ENCODE measurements at places on chromosomes 2 and 18. TPM values are rescaled to one million over a fixed set of nuclear protein-coding genes. Genes with fewer than 3 reads are reported as not detected.

- no peaks in the 10 kb centered on the region for H3K36me3 ChIP-seq
- no peaks in the 10 kb centered on the region for H3K27me3 ChIP-seq
- no peak for DNase-seq
Measured at GRCh38 chr2:217853301-217853881, 149.4 kb downstream of the TNS1 start.

ZNF396 gene
- total RNA-seq, result 2.5 TPM

RFTN2 gene
- not detected for total RNA-seq

GRCh38 chr2:30444273-30444672, 2.8 kb upstream of the LCLAT1 start:
- H3K27me3 ChIP-seq, result no peaks in the 10 kb centered on the region
- H3K4me3 ChIP-seq, result no peak overlapping the region
- H3K36me3 ChIP-seq, result peaks cover 5% of the 10 kb centered on the region

MAP3K2 gene
- 48.9 TPM for total RNA-seq

DNA sequence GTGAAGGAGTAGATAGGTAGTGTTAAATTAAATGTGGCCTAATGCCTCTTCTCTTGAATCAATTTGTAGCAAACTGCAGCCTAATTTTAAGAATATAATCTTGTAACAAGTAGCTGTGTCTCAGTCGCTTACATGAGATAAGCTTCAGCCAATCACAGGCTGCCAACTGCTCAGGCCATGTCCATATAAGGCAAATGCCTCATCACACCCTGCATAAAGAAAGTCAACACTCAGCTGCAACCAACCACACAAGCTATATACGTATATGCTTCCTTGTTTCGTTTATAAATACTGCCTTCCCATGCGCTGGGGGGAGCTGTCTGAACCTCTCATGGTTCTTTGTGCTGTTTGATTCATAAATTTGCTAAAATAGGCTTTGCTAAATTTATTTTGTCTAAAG, 476.3 kb downstream of the TRIB2 start:
- no peaks in the 10 kb centered on the region for H3K36me3 ChIP-seq
- H3K4me1 ChIP-seq, result no peaks in the 10 kb centered on the region
- DNase-seq, result no peak
- no peaks in the 10 kb centered on the region for H3K27me3 ChIP-seq

GRCh38 chr2:213065583-213066442, 85.6 kb downstream of the IKZF2 start:
- H3K27ac ChIP-seq, result peak overlapping the region; percentile 83
- peaks cover 14% of the 10 kb centered on the region for H3K27me3 ChIP-seq
- H3K4me3 ChIP-seq, result peak overlapping the region; percentile 65
- peaks cover 21% of the 10 kb centered on the region for H3K4me1 ChIP-seq

GRCh38 chr2:156472686-156473085, 36.5 kb downstream of the GPD2 start:
- no peaks in the 10 kb centered on the region for H3K36me3 ChIP-seq
- peaks cover 43% of the 10 kb centered on the region for H3K4me1 ChIP-seq
- H3K4me3 ChIP-seq, result no peak overlapping the region
- no peaks in the 10 kb centered on the region for H3K27me3 ChIP-seq

AQP12B gene
- total RNA-seq, result not detected

DNA sequence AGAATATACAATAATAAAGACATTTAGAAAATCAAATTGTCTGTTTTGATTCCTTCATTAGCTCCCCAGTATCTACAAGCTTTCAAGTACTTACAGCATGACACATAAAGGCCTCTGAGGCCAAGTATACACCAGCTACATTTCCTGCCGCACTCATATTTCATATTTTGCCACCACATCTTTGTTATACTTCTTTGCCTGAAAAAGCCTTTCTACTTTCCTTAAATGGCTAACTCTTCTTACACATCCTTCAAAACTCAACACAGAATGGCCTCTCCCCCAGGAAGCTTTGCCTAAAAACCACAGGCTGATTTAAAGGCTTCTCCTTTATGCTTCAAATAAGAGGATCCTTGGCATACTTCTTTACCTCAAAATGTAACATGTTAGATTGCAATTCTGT, 4.5 kb downstream of the STK17B start:
- H3K4me1 ChIP-seq, result peaks cover 41% of the 10 kb centered on the region
- no peak for DNase-seq
- peaks cover 65% of the 10 kb centered on the region for H3K36me3 ChIP-seq
- peak overlapping the region; percentile 89 for H3K27ac ChIP-seq
- peak overlapping the region; percentile 93 for H3K4me3 ChIP-seq

- no peak overlapping the region for H3K4me3 ChIP-seq
- no peaks in the 10 kb centered on the region for H3K4me1 ChIP-seq
- H3K27ac ChIP-seq, result no peak overlapping the region
- no peaks in the 10 kb centered on the region for H3K36me3 ChIP-seq
- peaks cover 14% of the 10 kb centered on the region for H3K27me3 ChIP-seq
Measured at GRCh38 chr2:205936446-205936845, 149.5 kb downstream of the INO80D start.

GRCh38 chr2:53813151-53813550, 26.3 kb downstream of the ERLEC1 start:
- H3K36me3 ChIP-seq, result peaks cover 19% of the 10 kb centered on the region
- no peak for DNase-seq
- H3K27me3 ChIP-seq, result no peaks in the 10 kb centered on the region
- H3K4me3 ChIP-seq, result no peak overlapping the region
- no peaks in the 10 kb centered on the region for H3K4me1 ChIP-seq
- peak overlapping the region; percentile 15 for H3K27ac ChIP-seq

DNA sequence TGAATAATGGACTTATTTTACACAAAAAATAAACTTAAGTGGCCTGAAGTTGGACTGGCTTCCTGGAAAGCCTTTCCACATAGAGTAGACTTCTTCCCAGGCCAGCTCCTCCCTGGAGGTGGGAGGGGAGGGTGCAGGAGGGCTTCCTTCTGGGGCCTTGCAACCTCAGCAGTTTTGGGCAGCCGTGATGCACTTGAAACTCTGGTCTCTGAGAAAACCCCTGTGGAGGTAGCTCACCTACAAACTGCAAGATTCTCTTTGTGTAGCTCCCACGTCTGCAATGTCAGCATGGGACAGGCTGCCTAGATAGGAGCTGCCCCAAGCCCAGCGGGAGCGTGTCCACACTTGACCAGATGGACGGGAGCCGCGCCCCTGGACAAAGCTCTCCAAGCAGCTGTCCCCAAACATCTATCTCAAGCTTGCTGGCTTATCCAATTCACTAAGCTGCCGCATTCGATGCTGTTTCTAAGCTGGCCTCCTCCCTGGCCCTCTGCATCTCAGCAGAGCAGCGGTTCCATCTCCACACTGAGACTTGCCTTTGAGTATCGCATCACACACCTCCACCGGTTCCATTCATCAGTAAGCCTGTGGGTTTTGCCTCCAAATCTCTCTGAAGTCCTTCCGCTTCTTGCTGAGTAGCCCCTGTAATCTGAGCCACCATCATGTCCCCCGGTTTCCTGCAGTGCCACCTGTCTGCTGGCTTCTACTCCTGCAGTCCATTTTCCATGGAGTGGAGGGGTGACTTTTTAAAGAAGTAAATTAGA, 1.6 kb upstream of the LPIN1 start:
- H3K4me1 ChIP-seq, result peaks cover 61% of the 10 kb centered on the region
- peak; percentile 33 for DNase-seq
- H3K4me3 ChIP-seq, result peak overlapping the region; percentile 68
- no peaks in the 10 kb centered on the region for H3K27me3 ChIP-seq
- peak overlapping the region; percentile 74 for H3K27ac ChIP-seq

DNA sequence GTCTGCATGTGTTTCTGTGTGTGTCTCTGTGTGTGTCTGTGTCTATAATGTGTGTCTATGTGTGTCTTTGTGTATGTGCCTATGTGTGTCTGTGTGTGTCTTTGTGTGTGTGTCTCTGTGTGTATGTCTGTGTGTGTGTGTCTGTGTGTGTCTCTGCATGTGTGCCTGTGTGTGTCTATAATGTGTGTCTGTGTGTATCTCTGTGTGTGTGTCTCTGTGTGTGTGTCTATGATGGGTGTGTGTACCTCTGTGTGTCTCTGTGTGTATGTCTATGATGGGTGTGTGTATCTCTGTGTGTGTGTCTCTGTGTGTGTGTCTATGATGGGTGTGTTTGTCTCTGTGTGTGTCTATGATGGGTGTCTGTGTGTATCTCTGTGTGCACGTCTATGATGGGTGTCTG, 126.2 kb upstream of the GPC1 start:
- no peak overlapping the region for H3K27ac ChIP-seq
- DNase-seq, result no peak
- H3K4me3 ChIP-seq, result no peak overlapping the region
- no peaks in the 10 kb centered on the region for H3K4me1 ChIP-seq
- no peaks in the 10 kb centered on the region for H3K36me3 ChIP-seq

KRTCAP3 gene
- total RNA-seq, result 14.6 TPM

KCNG2 gene
- not detected for total RNA-seq

DNA sequence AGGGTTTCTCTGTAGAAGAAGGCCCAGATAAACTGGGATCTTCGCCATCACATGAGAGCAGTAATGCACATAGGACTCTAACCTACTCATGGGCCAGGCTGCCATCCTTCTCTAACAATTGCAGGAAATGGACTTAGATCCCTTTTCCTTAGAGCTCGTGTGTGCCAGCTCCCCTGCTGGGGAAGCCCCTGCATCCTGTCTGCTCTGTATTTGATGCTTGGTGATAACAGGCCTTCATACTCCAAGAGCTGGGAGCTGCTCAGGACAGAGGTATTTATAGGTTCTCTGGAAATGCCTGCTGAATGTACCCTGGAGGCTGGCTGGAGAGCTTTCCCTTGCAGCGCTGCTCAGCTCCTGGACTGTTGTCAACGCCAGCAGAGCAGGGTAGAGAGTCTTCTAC, 249.6 kb downstream of the MTX2 start:
- H3K27me3 ChIP-seq, result no peaks in the 10 kb centered on the region
- no peak for DNase-seq
- no peak overlapping the region for H3K27ac ChIP-seq
- H3K36me3 ChIP-seq, result no peaks in the 10 kb centered on the region
- H3K4me1 ChIP-seq, result peaks cover 7% of the 10 kb centered on the region
- no peak overlapping the region for H3K4me3 ChIP-seq

RAX gene
- not detected for total RNA-seq

DNA sequence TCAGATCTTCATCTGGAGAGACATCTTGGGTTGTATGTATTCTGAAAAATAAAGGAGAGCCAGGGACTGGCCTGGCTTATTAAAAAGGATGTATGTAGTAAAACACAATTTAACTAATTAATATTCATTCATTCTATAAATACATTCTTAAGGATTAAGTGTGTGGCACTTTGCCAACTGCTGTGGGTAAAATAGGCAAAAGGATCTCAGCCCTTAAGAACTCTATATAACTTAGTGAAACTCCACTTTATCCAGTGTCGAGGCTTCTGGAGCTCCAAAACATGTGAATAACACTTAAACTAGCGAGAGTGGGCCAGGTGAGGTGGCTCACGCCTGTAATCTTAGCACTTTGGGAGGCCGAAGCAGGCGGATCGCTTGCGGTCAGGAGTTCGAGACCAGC, 7.7 kb upstream of the STK39 start:
- peaks cover 6% of the 10 kb centered on the region for H3K36me3 ChIP-seq
- H3K27ac ChIP-seq, result no peak overlapping the region
- no peak overlapping the region for H3K4me3 ChIP-seq

Measured in activated T-cell treated with anti-CD3 and anti-CD28 coated beads, Interleukin-2, amount 50 U/mL, for 72 hours (primary cell).